ENCODE measurements at places on chromosomes 16 and 17. TPM values are rescaled to one million over a fixed set of nuclear protein-coding genes. Genes with fewer than 3 reads are reported as not detected.

The SCRN2 gene
- 27.1 TPM for total RNA-seq

The PERCC1 gene
- not detected for total RNA-seq

The PRSS27 gene
- total RNA-seq: not detected

The GUCY2D gene
- total RNA-seq: not detected

The TSC2 gene
- 68.5 TPM for total RNA-seq

The KRT13 gene
- total RNA-seq: 16.2 TPM

The FOXF1 gene
- 26.9 TPM for total RNA-seq

The KCNH4 gene
- total RNA-seq: not detected

The SSTR5 gene
- not detected for total RNA-seq

GRCh38 chr16:71855937-71856662 is 10.3 kb downstream of the ATXN1L start:
- no peak for DNase-seq

- no peak for DNase-seq
These were observed 19.8 kb downstream of the PAFAH1B1 start for GRCh38 chr17:2613089-2613808.

DNA sequence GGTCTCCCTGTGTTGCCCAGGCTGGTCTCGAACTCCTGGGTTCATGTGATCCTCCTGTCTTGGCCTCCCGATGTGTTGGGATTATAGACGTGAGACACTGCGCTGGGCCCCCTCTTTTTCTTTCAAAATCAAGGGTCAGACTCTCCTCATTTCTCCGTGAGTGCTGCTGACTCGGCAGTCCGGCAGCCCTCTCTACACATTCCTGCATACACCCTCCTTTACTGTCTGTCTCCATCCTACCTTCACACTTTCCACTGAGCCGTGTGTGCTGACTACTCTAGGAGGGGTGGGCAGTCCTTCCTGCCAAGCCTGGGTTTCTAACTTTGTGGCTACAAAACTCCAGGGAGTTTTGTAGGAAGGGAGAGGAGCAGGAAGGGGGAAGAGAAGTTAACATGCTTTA is 195.2 kb downstream of the PARN start:
- DNase-seq: no peak

- DNase-seq: peak; percentile 52
These were observed 973 bp upstream of the UBTF start for GRCh38 chr17:44220213-44221083.

DNA sequence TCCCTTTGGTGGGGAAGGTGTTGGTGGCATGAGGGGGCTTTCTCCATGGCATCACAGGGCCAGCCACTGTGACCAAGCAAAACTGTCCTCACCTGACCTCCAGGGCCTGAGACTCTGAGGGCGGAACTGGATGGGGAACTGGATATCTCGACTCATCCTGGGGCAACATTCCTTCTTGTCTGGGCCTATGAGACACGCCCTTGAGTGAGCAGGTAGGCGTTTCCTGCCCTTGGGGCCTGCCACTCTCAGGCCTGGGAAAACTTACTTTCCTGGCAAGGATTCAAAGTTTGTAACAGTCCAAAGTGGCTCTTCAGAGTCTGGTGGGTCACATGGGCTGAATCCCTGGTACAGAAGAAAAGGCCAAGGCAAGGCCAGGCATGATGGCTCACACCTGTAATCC is 9.6 kb downstream of the MT1X start:
- DNase-seq: no peak

DNA sequence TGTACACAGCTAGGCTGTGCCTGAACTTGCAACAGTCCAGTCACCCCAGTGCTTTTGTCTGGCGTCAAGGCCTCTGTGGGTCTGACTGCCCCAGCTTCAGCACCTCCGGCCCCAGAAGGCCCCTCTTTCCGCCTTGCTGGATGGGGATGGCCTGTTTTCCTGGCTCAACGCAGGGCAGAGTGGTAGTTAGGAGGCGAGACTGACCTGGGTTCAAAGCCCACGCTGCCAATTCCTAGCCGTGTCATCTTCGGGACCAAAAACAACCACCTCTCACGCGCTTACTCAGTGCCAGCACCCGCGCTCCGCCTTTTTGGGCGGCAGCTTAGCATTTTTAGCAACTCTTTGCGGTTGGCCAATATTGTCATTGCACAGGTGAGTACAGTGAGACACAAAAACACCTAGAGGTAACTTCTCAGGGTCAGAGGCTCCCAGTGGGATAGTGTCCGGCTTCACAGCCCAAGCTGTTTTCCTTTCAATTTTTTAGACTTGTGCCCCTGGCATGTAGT is 4.6 kb downstream of the MYBBP1A start:
- no peak for DNase-seq

DNA sequence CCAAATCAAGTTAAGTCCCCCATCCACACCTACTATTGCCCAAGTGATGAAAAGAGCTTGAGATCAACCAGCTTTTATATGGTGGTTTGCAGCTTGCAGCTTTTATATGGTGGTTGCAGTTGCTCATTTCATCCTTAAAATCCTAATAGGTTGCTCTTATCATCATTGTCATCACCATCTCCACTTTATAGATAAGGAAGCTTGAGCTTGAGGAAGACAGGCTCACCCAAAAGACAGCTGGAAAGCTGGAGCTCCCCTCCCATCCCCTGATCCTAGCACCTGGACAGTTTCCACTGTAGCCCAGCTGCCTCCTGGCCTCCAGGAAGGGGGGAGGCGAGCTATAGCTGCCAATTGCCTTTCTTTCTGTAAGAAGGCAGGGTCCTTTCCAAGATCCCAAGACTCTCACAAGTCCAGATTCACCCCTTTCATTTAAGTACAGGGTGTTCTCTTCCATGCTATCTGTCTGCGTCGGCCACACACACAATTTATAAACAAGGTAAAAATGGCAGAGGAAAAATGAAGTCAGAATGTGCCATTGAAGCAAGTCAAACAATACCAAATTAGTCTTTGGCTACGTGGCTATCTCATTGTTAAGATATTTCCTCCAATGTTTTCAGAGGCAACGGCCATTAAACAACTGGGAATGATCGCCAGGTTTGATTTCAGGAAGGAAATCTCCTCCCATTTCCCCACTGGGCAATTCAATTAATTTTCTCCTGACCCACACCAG is 63.3 kb downstream of the PECAM1 start:
- DNase-seq: peak; percentile 47

DNA sequence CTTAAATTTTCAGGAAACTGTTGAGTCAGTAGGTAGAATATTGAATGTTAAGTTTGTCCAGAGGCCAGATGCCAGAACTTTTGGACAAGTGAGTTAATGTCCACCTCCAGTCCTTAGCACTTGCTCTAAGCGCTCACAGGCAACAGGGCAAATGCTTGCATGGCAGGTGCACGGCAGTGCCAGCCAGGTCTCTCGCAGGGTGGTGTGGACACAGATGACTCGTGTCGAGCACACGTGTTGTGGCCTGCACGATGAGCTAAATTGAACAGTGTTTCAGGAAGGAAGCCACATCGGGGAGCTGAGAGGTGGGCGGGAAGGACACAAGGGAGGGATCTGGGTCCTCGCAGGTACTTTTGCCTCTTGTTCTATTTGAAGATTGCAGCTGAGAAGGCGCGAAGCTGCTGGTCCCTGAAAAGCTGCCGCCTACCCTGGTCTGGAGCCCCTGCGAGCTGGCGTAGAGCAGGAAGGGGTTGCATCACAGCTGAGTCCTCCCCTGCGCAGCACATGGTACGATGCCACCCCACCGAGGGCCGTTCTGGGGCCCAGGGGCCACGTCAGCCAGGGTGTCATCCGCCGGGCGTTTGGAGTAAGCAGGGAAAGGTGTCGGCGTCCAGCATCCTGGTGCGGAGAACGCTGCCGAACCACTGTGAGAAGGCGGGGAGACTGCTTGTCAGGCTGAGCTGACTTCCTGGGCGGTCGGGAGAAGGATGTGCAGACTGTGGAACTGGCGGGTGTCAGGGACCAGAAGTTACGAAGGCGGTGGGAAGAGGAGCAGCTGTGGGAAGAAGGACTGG is 6.3 kb downstream of the RAB40C start:
- DNase-seq: no peak

DNA sequence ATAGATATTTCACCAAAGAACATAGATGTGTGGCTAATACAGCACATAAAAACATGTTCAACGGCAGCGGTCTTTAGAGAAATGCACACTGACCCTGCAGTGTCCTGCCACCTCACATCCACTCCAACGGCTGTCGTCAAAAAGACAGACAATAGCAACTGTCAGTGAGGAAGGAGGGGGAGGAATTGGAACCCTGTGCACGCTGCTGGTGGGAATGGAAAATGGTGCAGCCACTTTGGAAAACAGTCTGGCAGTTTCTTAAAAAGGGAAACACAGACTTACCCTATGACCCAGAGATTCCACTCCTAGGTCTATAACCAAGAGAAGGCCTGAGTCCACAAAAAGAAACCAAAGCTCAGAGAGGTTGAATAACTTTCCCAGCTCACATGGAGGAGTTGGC is 7.7 kb downstream of the CEP295NL start:
- no peak for DNase-seq

DNA sequence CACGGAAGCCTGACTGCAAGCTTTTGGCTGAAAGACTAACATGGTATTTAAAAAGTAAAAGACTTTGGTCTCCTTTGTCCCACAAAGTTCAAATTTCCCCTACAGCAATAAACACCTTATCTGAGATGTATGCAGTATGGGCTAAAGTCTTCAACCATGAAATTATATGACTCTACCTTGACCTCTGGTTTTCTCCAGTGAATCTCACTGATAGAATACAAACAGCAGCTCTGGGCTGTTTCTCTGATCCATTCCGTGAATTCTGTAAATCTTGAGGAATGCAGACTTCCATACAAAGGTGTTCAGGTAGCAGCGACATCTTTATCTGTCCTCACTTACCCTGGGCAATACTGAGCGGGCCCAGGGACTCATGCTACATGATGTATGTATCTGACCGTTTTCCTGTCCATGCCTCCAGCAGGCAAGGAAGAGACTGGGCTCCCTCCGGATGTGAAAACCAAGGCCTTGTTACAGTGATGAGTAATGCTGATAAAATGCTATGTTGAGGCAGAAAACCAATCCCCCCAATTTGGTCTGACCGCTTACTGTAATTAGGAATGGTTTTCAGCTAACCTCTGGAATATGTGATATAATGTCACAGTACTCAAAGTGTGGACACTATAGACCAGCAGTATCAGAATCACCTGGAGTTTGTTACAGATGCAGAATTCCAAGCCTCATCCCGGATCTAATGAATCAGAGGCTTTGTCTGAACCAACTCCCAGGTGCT is 589.8 kb downstream of the HS3ST4 start:
- no peak for DNase-seq

- no peak for DNase-seq
These were observed 23.2 kb downstream of the USP43 start for GRCh38 chr17:9668517-9668916.

- DNase-seq: no peak
These were observed 13.1 kb downstream of the POLR2A start for GRCh38 chr17:7497228-7497627.

- no peak for DNase-seq
These were observed 93.1 kb downstream of the VAT1L start for GRCh38 chr16:77881355-77882030.

- peak; percentile 41 for DNase-seq
These were observed 4.3 kb downstream of the RNF43 start for GRCh38 chr17:58412961-58413586.

- peak; percentile 31 for DNase-seq
These were observed 43.1 kb downstream of the PIK3R5 start for GRCh38 chr17:8922451-8922850.

DNA sequence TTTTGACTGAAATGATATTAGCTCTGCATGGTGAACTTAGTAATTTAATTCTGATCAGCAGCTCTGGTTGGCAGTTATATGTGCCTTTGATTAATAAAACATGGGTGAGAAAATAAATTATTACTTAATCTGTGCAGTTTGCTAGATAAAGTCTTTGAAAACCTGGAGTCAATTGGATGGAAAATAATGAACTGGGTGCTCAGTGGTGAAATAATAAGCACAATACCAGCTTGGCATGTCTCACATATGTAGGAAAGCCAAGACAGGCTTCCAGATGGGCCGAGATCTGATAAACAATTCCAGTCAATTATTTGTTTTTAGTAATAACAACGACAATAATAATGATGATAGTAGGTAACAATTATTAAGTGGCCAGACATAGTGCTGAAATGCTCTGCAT is 326.7 kb downstream of the CDH13 start:
- DNase-seq: no peak

DNA sequence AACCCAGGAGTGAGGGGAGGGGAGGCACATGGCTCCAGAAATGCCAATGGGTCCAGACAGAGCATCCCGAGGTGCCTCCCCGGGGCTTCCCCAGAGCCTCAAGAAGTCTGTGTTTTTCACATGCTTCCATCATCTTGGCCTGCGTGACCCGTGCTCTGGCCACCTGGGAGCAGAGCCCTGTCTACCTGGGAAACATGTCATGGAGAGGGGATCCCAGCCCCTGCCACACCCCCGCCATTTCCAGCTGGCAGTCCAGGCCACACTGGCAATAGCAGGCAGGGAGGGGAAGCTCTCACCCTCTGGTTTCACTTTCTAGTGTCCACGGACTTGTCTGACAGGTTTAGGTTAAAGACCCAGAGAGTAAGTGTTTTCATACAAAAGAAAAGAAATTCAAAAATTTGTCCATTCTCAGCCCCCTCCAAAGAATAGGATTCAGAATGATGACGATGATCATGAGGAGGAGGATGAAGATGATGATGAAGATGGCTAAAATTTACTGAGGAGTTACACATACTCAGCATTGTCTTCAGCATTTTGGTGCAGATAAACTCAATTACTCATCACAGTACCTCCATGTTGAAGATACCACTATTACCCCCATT is 9.0 kb downstream of the SMIM5 start:
- DNase-seq: peak; percentile 85

GRCh38 chr16:88744577-88745521 is 38.5 kb downstream of the CTU2 start:
- DNase-seq: no peak

DNA sequence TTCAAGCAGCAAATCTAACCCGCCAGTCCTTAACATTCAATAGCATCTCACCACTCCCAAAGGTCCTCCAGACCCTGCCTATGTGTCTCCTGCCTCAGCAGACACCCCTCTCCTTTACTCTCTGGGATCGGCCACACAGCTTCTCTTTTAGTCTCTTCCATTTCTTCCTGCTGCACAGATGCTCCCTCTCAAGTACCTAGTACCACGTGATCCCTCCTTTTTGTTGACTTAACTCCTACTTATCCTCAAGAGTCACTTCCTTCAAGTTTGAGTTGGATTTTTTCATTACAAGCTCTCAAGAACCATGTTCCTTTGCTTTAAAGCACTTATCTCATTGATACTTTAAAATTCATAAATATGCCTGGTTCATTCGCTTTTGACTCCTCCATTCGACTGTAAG is 24.9 kb downstream of the AMFR start:
- no peak for DNase-seq

GRCh38 chr16:4775005-4775404 is 8.0 kb upstream of the ZNF500 start:
- no peak for DNase-seq

GRCh38 chr16:2155977-2156848 is 631 bp downstream of the TRAF7 start:
- peak; percentile 76 for DNase-seq

DNA sequence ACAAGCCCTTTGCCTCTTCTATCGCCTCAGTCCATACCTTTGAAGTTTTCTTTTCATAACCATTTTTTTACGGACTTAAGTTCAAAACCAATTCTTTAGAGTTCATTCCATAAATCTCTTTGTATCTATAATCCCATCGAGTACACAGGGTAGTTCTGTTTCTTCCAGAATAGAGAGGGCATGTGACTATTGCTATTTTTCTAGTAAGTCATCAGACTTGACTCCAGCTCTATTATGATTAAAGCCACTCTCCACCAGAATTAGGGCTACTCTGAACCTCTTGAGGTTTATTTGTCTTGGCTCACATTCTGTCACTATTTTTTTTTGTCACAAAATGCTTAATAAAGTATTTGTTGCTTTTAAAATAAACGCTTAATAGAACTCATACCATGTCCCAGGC is 191.9 kb upstream of the AXIN2 start:
- DNase-seq: no peak

- DNase-seq: no peak
These were observed 47.1 kb downstream of the TNRC6C start for GRCh38 chr17:78005452-78006171.

All from stomach (tissue), 19 donors.